ENCODE measurements at places on chromosomes 3 and 15. TPM values are rescaled to one million over a fixed set of nuclear protein-coding genes. Genes with fewer than 3 reads are reported as not detected.

Gene NOX5
- total RNA-seq: 0.34 TPM

Gene GTPBP8
- total RNA-seq: 25.1 TPM

Gene SOX2
- total RNA-seq: not detected

Gene SLC12A1
- not detected for total RNA-seq

All from subcutaneous adipose tissue (tissue), 4 donors.